Left lung (tissue), 14 donors: ENCODE measurements at places on chromosomes 5 and 9. TPM values are rescaled to one million over a fixed set of nuclear protein-coding genes. Genes with fewer than 3 reads are reported as not detected.

The PGM5 gene
- total RNA-seq, result 21.7 TPM

The ZNF883 gene
- 1.0 TPM for total RNA-seq

The FBP2 gene
- not detected for total RNA-seq

The MYO10 gene
- 37.0 TPM for total RNA-seq

The DMRTA1 gene
- 3.2 TPM for total RNA-seq
